Melanocyte of skin (primary cell): ENCODE measurements at places on chromosomes 6 and 20. TPM values are rescaled to one million over a fixed set of nuclear protein-coding genes. Genes with fewer than 3 reads are reported as not detected.

The SNX9 gene
- 40.3 and 113 TPM in 2 replicates for total RNA-seq

The NRSN1 gene
- total RNA-seq: not detected in 2 replicates

The RBM12 gene
- total RNA-seq: 42.7 and 56.0 TPM in 2 replicates

The SPATS1 gene
- total RNA-seq: not detected in 2 replicates

The C20orf204 gene
- total RNA-seq: 1.1 and 1.4 TPM in 2 replicates
